ENCODE measurements at places on chromosomes 6 and 20.

- DNase-seq: no peak
Measured at GRCh38 chr6:34511214-34511914, 44.8 kb downstream of the SPDEF start.

GRCh38 chr6:116949964-116950363, 72.9 kb downstream of the RFX6 start:
- no peak for DNase-seq

DNA sequence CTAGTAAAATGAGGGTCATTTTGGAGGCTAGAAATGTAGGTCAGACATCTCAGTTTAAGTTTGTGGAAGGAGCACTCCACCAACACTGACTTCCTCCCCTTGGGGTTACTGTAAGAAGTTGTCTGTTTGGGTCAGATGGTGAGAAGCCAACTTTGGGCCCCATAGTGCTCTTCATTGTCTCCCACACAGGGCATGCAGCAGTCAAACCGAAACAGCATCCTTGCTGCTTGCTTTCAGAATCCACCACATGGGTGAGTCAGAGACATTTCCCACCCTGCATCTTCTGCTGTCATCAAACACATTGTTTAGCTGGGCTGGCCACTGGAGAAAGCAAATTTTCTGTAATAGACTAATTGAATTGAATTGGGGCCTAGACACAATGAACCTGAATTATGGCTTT, 16.8 kb downstream of the IL17F start:
- no peak for DNase-seq

DNA sequence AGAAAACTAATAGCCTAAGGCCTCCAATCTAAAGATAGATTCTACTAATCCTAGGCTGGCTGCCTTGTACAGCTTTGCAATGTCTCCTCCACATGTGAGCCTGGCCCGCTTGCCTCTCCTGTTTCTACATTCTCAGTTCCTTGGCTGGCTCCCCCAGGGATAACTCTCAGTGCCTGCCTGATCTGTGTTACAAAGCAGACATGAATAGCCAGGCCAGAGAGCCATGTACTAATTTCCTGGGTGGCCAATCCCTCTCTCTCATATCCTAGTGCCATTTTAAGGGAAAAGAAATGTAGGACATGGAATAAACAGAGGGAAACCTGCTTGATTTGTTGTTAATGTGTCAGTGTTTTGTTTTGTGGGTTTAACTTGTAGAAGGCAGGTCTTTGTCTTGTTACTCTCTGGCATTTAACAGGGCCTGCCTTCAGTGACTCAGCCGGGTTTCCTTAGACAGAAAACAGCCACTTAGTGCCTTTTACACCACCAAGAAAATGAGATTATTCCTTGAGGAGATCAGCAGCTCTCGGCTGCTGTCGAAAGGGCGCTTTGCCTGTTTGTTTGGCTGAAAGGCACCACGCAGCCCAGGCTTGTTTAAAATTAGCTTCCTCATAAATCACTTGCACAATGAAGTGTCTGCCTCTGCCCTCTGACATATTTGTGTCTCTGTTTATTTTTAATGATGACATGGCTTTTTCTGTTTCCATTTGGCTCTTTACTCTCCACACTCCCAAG, 702.7 kb downstream of the MAFB start:
- DNase-seq: no peak

DNA sequence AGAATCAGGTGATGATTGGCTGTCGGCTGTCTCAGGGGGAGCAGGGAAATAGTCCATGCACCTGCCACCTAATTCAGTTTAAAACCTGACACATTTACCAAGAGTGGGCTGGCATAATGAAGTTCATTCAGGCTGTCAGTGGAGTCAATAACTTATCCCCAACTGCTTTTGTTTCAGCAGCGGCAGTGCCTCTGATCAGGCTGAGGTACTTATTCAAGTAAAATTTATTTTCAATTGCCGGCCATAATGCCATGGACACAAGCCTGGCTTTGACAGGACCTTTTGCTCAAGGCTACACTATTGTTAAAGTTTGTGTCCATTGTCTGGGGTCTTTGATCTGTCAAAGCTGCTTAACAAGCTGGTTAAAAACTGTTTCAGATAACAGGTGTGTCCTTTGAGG, 20.6 kb downstream of the OLIG3 start:
- no peak for DNase-seq

- DNase-seq: peak; percentile 82
Measured at GRCh38 chr20:49690899-49691620, 22.6 kb downstream of the B4GALT5 start.

GRCh38 chr20:57593134-57593886, 26.9 kb downstream of the ZBP1 start:
- no peak for DNase-seq

GRCh38 chr6:139881728-139882211, 507.3 kb upstream of the CITED2 start:
- DNase-seq: peak; percentile 25

DNA sequence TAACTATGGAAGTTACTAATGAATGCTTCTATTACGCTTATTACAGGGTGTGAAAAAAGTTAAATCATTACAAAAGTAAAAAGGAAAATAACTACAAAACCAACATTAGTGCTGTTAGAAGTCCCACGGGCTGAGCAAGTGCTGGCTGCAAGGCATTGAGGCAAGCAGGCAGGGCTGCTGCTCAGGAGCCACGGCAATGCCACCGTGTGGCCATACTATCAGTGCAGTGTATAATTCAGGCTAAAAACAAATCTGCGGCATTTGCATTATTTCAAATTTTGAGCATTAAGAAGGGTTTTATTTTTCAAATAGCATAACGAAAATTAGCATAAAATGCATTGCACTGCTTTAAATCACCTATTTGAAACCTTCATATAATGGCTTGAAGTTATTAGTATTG, 17.1 kb downstream of the IFNGR1 start:
- no peak for DNase-seq

DNA sequence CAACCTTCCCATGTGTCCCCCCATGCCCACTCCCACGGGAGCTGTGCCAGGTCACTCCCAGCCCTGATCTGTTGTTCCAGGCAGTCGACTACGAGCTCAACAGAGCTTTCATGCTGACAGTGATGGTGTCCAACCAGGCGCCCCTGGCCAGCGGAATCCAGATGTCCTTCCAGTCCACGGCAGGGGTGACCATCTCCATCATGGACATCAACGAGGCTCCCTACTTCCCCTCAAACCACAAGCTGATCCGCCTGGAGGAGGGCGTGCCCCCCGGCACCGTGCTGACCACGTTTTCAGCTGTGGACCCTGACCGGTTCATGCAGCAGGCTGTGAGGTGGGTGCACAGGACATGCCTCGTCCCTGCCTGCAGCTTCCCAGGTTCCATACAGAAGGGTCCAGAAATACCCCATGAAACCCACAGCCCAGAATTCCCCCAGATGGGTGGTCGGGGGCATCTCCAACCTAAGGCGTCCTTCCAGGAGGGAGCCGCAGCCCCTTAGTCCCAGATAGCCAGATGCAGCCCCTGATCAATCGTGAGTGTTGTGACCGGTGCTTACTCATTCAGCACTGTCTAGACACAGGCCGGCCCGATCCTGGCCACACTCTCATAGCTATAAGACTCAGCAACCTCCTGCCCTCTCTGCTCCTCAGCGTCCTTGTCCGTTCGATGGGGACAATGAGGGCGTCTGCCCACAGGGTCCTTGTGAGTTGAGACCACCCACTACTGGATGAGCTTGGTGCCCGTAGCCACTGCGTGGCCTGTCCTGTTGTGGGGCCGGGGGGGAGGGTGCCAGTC, 142.1 kb downstream of the TAF4 start:
- DNase-seq: no peak

DNA sequence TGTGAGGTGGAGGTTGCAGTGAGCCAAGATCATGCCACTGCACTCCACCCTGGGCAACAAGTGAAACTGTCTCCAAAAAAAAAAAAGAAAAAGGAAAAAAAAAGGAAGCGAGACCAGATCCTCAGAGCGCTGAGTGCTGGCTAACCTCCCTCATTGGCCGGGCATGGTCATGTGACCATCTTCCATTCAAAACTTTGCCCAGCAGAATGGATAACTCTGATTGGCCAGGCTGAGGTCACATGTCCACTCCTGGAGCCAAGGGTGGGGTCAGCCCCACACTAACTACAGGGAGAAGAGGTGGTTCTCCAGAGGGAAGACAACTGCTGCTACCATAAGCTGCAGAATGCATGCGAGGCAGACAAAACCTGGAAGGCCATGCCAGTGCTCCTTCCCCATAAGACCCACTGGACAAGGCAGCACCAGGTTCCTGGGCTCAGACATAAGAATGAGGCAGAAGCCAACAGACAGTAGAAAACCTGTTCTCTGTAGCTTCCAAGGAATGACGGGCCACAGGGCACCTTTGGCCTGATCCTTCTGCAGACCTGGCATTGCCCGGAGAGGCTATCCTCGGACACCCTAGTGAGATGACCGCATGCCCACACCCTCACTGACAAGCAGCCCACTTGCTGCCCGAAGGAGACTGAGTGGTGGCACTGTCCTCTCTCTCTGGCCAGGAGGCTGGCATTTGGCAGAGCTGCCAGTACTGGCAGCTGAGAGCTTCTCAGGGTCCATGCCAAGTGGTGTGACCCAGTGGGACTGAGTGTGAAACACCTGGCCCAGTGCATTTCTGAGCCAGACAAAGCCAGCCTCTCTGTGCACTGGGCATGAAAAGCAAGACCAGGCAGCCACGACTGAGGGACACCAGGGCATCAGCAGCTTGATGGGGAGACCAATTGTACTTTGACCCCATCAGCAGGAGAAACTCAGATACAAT, 311.9 kb upstream of the SULF2 start:
- no peak for DNase-seq

GRCh38 chr6:2247664-2248063, 2.3 kb upstream of the GMDS start:
- DNase-seq: no peak

DNA sequence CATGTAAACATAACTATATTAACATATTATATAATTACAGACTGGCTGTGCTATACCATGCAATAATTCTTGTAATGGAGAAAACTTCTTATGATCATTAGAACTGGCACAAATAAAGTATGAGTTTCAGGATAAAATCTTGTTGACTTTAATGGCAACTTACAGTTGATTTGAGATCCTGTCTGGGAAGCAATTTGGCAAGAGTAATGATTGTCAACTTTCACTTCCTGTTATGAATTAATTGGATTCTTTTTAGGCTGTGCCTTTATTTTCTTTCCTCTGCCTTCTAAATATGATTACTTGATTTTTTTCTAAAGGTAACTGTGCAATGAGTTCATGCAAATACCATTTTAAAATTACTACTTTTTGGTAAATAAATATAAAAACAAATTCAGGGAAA, 158.1 kb upstream of the B3GAT2 start:
- DNase-seq: no peak

GRCh38 chr6:113875470-113875869, 18.3 kb downstream of the MARCKS start:
- DNase-seq: no peak

- no peak for DNase-seq
Measured at GRCh38 chr6:38175786-38176185, 356.3 kb downstream of the ZFAND3 start.

DNA sequence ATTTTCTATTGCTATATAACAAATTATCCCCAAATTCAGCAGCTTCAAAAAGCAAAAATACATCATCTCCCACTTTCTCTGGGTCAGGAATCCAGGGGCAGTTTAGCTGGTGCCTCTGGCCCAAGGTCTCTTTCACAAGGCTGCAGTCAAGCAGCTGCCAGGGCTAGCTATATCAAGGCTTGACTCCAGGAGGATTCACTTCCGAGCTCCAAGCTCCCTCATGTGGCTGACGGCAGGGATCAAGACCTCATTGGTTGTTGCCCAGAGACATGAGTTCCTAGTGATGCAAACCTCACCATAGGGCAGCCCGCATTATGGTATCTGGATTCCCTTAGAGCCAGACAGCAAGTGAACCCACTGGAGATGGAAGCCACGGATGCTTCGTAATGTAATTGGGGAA, 1.3 kb upstream of the VNN1 start:
- no peak for DNase-seq

- no peak for DNase-seq
Measured at GRCh38 chr6:24385536-24386269, 17.0 kb upstream of the MRS2 start.

DNA sequence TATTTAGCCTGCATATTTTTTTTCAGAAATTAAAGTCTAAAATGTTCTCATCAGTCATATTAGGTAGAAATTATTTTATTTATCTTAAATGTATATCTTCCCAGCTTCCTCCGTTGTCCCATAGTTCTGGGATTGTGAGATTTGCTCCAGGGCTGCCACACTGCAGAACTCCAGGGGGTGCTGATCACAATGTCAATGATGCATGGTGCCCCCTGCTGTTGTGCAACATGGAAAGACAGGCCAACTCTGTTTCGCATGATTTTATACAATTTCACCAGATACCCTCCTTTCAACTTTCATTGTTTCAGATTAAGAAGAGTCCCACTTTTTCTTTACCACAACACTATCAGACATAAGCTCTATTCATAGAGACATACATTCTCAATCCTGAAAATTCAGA, 35.9 kb downstream of the ID4 start:
- no peak for DNase-seq

GRCh38 chr20:47857187-47857568, 71.9 kb upstream of the SULF2 start:
- no peak for DNase-seq

DNA sequence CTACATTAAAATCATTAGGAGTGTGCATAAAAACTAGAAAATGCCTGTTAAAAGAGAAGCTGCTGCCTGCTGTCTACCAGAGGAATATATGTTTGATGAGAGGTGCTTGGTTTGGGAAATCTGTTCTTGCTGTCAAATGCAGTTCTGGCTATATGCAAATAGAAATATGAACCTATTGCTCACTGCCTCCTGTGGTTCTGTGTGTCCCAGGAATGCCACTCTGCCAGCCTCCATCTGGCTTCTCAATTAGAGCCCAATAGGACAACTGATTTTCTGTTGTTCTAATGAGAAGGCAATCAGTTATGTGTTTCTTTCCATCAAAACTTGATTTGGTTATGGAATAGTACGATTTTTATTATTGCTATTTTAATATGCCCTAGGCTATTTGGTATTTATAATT, 759.7 kb downstream of the HDGFL1 start:
- DNase-seq: no peak

- DNase-seq: no peak
Measured at GRCh38 chr6:107673076-107673494, 151.0 kb downstream of the SCML4 start.

DNA sequence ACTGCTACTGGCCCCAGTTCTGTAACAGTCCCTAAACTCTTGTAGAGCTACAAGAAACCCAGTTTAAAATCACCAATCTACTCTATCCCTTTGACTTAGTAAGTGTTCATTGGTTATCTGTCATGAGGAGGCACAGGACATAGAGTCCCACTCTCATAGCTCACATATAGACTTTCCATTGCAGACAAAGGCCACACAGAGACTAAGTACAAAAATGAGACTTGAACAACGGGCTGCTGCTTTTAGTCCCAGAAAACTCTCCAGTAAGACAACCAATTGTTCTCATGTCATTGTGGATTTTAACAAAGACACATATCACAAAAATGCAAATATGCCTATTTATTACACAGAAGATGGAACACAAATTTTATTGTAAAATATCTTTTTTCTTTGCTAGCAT, 197.4 kb downstream of the PTPRK start:
- DNase-seq: no peak

GRCh38 chr20:6160736-6161135, 37.9 kb upstream of the FERMT1 start:
- DNase-seq: no peak
